ENCODE measurements at places on chromosomes 5 and 9.

DNA sequence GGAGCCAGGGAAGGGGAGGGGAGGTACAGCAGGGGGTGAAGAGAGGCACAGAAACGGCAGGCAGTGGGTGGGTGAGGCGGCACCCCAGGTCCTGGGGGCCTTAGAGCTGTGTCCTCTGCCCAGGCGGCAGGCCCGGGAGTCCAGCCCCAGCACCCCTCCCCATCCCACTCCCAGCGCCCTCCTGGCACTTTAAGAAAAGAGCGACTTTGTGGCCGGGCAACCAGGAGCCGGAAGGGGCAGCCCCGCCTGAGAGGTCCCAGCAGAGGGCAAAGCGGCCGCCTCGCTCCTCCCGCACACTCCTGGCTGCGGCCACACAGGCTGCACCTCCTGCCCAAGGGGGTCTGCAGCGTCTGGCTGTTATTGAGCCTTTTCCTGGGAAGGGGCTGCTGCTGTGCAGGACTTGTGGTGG, 42.6 kb downstream of the NACC2 start:
- DNase-seq: peak; percentile 55

DNA sequence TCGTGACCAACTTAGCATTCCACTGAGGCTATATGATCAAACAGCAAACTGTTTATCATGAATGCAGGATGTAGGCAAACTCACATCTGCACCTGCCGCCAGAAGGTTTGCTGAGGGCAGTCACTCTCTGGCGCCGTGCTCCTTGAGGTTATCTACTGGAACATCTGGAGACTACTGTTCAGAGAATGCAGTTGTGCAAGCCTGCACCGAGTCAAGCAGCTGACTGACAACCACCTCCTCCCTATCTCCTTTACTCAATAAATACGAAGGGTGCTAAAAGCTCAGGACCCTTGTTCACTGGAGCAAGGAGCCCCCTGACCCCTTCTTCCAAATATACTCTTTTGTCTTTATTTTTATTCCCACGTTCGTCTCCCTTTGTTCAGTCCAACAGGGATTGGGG, 27.1 kb downstream of the CCDC125 start:
- no peak for DNase-seq

DNA sequence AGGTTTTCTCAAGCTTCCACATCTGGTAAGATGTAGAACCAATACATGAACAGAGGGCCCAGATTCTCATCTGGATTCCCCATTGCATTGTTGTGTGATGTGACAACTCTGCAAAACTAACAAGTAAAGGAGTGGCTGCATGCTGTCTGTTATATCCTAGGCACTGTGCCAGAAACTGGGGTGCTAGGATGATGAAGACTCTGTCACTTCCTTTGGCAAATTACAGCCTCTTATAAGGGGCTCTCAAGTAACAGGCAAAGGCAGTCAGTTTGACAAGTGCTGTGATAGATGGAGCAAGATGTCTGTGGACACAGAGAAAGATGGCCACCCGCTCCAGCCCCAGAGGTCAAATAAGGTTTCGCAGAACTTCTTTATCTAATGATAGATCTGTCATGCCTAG, 115.7 kb downstream of the PAPPA start:
- no peak for DNase-seq

- DNase-seq: peak; percentile 64
Measured at GRCh38 chr9:70049236-70049635, 5.6 kb downstream of the MAMDC2 start.

DNA sequence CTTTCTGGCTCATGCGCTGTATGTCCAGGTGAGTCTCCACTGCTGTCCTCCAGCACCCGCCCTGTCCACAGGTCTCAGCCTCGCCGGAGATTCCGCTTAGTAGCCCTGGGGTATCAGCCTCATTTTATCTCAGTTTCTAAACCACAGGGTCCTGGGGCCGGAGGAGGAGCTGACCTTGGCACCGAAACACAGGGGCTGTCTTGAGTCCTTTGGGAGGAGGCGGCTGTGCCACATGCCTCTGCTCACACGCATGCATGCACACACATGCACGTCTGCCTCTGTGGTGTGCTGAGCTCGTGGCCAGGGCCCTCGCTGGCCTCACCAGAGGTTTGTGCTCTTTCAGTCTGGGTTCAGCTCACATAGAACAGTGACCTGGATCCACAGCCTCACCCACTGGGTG, 23.3 kb downstream of the TRIP13 start:
- DNase-seq: no peak

DNA sequence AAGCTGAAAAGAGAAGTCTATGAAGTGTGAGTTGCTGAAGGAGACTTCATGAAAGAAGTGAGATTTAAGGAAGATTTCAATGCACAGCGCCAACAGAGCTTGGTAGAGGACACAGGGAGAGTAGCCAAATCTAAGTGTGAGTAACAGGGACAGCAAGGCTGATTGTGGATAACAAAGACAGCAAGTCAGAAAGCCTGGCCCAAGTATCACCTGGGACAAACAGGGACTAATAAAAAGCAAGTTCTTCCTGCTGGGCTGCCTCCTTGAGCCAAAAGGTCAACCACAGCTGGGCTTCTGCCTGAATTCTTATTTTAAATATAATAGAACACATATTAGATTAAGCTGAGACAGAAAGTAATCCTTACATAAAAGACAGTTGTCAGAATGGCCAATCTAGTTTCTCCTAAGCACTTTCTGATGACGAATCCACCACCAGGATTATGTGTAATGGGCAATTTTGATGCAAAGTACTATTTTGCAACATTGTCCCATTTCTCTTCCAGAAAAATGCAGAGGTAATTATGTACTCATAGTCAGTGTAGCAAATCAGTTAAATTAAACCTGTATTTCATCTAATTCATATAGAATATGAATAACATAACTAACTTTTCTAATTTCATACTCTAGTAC, 73.8 kb downstream of the MAPKAP1 start:
- no peak for DNase-seq

DNA sequence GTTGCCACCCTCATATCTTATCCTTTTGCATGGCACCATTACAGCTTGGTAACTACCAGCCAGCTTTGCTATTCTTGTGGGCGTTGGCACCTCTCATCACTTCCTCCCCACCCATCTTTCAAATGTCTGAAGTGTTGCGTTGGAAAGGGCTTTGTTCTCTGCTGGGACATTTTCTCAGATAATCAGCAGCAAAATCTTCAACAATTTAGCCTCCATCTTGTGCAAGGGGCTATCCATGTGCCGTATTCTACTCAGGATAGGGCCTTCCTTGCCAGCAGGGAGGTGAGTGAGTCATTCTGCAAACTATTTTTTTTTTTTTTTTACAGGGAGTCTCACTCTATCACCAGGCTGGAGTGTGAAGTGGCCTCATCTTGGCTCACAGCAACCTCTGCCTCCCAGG, 62.1 kb upstream of the NUDT12 start:
- no peak for DNase-seq

DNA sequence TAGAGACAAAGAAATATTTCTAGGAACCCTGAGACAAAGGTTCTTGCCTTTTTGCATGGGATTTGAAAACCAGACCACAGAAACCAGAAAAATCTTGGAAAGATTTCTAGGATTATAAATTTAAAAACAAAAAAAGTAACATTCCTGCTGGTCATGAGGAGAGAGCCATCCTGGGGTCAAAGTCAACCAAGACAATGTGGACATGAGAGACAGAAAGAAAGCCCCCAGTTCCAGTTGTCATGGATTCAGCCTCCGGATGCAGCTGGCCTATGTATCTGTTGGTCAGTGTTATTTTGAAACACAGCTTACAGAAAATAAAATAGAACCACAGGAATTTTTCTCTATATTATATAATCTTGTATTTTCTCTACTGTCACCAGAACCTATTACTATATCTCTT, 24.4 kb upstream of the RGMB start:
- no peak for DNase-seq

GRCh38 chr9:127694890-127695720, 11.7 kb upstream of the CFAP157 start:
- DNase-seq: no peak

- DNase-seq: no peak
Measured at GRCh38 chr5:40307920-40308319, 371.8 kb upstream of the PTGER4 start.

GRCh38 chr9:36547598-36547997, 25.1 kb upstream of the MELK start:
- DNase-seq: no peak

DNA sequence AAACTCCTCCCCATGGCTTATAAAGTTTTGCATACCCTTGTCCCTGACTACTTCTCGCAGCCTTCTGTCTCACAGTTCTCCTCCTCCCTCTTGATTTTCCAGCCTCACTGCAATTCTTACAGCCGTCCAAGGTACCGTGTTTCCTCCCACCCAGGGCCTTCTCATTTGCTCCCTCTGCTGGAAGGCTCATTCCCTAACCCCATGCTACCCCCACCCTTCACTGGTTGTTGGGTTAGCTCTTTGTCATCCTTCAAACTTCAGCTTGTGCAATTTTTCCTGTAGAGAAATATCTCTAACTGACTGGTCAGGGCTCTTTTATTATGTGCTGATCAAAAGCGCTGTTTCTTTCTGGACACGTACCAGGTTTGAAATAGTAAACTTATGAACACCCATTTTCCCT, 329.2 kb downstream of the EBF1 start:
- DNase-seq: no peak

DNA sequence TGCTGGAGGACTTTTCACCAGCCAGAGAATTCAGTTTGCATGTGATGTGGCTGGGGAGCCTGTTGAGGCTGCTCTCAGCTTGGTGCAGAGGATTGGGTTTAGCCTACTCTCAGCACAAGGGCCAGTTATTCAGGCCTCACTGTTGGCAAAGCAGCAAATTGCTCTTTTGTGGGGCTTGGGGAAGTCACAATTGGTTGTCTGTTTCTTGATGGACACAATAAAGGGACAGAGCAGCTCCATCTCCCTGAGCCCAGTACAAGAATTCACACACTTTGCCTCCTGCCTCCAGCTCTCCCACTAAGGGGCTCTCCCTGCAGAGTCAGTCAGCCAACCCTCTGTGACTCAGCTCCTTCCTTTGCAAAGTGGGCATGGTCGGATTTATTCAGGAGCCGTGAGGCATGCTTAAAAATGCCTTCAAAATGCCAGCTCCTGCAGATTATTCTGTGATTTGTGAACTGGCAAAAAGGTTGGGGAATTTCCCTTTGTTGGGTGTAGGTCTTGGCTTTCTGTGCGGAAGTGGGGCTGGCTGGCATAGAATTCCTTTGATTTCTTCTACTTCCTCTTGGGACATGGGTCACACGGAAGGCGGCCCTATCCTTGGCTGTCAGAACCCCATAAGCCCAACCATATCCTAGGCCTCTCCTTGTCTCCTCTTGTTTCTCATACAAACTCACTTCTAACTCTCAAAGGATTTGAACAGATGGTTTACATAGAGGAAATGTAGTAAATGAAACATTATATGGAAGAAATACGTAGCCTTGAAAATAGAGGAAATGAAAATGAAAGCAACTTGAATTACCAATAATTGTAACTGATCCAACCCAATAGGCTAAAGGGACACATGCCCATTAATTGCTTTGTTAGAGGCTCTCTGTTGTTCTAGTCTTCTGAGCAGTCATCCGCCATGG, 118.7 kb upstream of the CD180 start:
- DNase-seq: peak; percentile 100

DNA sequence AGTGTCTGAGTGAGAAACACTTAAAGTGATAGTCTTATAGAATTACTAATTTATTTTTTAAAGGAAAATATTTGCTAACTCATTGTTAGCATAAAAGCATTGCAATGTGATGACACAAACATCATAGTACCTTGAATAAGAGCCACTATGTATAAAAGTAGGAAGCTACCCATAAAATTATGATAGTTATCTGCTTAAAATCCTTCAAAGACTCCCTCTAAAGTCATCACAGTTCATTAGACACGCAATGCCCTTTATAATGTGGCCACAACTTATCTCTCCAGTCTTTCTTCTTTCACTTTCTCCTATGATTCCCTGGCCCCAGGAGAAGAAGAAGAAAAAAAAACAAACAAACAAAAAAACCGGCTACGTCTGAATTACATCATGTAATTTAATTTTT, 1144.0 kb upstream of the NUDT12 start:
- no peak for DNase-seq
